ENCODE measurements at places on chromosomes 5 and 9.

DNA sequence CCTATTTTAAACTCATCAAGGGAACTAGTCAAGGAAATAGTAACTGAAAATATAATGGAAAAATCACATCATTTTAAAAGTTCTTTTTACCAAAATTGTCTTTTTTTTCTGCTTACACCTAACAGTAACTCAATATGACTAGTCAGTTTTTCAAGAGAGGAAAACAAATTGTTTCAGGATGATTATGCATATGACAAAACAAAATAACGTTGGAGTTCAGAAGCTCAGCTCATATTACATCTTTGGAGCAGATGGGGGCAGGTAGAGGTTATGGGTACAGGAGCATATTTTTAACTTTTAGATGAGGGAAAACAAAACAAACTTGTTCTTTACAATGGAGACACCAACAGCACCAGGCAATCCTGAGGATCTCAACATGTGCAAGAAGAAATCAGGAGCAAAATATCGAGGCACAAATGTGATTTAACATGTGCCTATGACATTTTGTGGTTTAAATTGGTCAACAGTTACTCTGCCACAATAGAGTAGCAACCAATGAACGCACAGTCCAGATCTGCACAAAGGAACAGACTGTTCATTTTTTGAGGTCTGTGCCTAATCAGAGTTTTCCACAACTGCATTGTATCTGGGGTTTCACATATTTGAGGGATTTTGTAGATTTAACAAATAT is 659.0 kb downstream of the ANXA1 start:
- DNase-seq: no peak

- no peak for DNase-seq
Observed at GRCh38 chr5:122984425-122984824, 52.1 kb downstream of the PPIC start.

- no peak for DNase-seq
Observed at GRCh38 chr9:71562140-71562539, 206.2 kb downstream of the CEMIP2 start.

DNA sequence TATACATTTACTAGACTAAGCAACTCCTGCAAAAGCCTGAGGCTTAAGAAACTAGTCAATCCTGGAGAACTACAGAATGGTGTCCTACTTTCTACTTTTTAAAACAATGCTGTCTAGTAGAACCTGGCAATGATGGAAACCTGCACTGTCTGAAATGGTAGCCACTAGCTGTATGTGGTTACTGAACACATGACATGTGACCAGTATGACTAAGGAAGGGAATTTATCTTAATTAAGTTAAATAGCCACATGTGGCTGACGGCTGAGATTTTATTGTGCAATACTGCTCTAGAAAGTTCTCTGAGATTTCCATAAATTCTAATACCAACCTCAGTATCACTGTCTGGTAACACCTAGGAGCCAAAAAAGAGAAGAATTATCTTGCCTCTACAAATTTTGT is 44.9 kb upstream of the RAPGEF6 start:
- no peak for DNase-seq

- no peak for DNase-seq
Observed at GRCh38 chr5:136207631-136208030, 14.7 kb upstream of the SMIM32 start.

- DNase-seq: no peak
Observed at GRCh38 chr9:131303381-131304321, 14.1 kb downstream of the PLPP7 start.

GRCh38 chr9:96137671-96138429 is 164.1 kb downstream of the HSD17B3 start:
- DNase-seq: no peak

- peak; percentile 97 for DNase-seq
Observed at GRCh38 chr5:146446861-146447733, at the start of gene TCERG1. Gene TCERG1 (plus strand): TSS chr5:146447333. CDS start chr5:146447350, 17 bp downstream.

DNA sequence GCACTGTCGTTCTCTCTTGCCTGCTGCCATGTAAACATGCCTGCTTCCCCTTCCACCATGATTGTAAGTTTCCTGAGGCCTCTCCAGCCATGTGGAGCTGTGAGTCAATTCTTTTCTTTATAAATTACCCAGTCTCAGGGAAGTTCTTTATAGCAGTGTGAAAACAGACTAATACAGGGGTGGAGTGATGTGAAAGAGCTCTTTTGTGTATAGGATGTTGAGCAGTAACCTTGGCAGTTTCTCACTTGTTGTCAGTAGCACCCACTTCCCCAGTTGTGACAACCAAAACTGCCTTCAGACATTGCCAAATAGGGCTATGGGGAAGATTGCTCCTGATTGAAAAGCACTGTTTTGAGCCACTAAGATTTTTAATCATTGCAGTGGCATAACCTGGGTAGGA is 552.2 kb upstream of the ZNF462 start:
- peak; percentile 19 for DNase-seq

DNA sequence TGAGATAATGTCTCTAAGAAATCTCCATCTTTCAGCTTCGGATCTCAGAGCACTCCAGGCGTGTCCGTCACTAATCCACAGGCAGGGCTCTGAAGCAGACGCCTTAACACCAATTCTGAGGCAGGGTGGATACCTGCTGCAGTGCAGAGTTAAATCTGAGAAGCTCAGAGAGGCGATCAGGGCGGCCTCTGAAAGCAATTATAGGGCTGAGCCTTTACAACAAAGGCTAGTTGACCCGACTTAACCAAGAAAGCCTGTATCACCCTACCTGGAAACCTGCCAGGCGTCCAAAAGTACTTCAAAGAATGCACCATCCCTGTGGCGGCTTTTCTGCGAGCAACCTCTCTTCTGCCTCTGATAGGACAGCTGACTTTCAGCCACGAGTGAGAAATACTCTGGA is 134.8 kb upstream of the MSX2 start:
- DNase-seq: no peak

- no peak for DNase-seq
Observed at GRCh38 chr9:113187929-113188595, 33.0 kb downstream of the FKBP15 start.

- DNase-seq: no peak
Observed at GRCh38 chr5:59132131-59132530, 549.3 kb downstream of the RAB3C start.

- no peak for DNase-seq
Observed at GRCh38 chr5:126462239-126463014, 39.2 kb downstream of the GRAMD2B start.

Data from CD4-positive, alpha-beta T cell (primary cell).